ENCODE measurements at places on chromosomes 1 and 21. TPM values are rescaled to one million over a fixed set of nuclear protein-coding genes. Genes with fewer than 3 reads are reported as not detected.

DNA sequence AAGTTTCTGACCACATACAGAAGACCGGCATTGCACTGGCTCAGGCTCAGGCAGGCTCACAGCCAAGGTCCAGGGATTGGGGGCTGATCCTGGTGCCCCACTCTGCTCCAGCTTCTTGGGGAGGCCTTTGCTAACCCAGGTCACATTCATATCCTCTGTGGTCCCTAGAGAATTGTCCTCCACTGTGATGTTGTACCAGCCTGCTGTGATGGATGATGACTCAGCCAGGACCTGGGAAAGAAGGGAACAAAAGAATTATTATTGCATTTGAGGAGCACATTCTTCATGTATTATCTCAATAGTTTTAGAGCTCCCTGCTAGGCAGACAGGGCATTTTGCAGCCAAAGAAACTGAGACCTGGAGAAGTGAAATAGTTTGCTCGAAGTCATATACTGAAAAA is 114.3 kb upstream of the ETV3 start:
- H3K27ac ChIP-seq = no peak overlapping the region
- peaks cover 23% of the 10 kb centered on the region for H3K27me3 ChIP-seq
- H3K4me3 ChIP-seq = no peak overlapping the region
- no peaks in the 10 kb centered on the region for H3K36me3 ChIP-seq
- no peak for DNase-seq
- no peaks in the 10 kb centered on the region for H3K4me1 ChIP-seq

GRCh38 chr1:30413111-30413440 is 310.3 kb downstream of the MATN1 start:
- H3K27me3 ChIP-seq = no peaks in the 10 kb centered on the region
- no peaks in the 10 kb centered on the region for H3K36me3 ChIP-seq
- no peak overlapping the region for H3K4me3 ChIP-seq
- H3K27ac ChIP-seq = no peak overlapping the region
- H3K4me1 ChIP-seq = no peaks in the 10 kb centered on the region

DNA sequence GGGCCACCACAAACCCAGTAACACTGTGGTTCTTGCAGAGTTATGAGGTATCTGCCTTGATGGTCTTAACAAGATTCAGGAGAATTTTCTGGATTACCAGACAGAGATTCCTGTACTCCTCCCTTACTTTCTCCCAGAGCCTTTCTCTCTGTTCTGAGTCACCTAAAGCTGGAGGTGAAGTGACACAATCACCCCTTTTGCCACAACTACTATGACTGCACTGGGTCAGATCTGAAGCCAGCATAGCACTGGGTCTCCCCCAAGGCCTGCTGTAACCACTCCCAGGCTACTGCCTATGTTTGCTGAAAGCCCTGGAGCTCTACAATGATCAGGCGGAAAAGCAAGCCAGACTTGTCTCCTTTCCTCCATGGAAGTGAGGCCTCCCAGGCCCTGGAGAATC is 156.7 kb upstream of the NEGR1 start:
- no peak overlapping the region for H3K4me3 ChIP-seq
- peaks cover 5% of the 10 kb centered on the region for H3K27me3 ChIP-seq
- H3K36me3 ChIP-seq = no peaks in the 10 kb centered on the region
- H3K27ac ChIP-seq = no peak overlapping the region
- H3K4me1 ChIP-seq = no peaks in the 10 kb centered on the region
- DNase-seq = no peak

- H3K36me3 ChIP-seq = no peaks in the 10 kb centered on the region
- H3K27ac ChIP-seq = no peak overlapping the region
- H3K4me3 ChIP-seq = no peak overlapping the region
- DNase-seq = no peak
- H3K27me3 ChIP-seq = peaks cover 4% of the 10 kb centered on the region
Observed at GRCh38 chr21:42056468-42056867, 14.6 kb upstream of the UMODL1 start.

The NUP210L gene
- 0.05 TPM for total RNA-seq

The UMODL1 gene
- not detected for total RNA-seq
